ENCODE measurements at places on chromosomes 1 and 21.

DNA sequence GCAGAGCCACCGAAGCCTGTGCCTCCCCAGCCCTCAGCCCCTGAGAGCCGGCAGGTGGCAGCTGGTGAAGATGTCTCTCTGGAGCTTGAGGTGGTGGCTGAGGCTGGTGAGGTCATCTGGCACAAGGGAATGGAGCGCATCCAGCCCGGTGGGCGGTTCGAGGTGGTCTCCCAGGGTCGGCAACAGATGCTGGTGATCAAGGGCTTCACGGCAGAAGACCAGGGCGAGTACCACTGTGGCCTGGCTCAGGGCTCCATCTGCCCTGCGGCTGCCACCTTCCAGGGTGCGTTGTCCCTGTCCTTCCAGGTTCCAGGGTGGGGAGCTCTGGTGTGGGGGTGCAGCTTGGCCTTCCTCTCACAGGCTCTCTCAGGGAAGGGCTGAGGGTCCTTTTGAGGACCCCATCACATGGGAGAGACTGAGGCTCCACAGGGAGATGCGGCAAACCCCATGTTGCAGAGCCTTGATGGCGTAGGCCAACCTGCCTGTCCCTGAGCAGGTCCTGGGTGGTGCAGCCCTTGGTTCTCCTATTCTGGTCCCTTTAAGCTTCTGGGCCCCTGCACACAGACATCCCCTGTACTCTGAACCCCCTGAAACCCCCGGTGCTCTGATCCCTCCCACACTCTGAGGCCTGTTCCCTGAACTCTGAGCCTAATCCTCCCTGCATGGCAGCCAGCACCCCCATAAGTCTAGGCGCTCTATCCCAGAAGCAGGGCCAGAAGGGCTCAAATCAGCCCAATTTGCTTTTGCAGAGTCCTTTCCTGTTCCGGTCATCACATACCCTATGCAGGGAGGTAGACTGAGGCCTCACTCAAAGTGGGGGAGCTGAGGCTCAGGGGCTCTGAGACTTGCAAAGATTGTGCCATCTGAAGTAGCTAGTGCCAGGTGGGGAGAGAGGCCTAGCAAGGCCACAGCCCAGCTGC, 88.5 kb downstream of the TRIM11 start:
- DNase-seq = peak; percentile 47

DNA sequence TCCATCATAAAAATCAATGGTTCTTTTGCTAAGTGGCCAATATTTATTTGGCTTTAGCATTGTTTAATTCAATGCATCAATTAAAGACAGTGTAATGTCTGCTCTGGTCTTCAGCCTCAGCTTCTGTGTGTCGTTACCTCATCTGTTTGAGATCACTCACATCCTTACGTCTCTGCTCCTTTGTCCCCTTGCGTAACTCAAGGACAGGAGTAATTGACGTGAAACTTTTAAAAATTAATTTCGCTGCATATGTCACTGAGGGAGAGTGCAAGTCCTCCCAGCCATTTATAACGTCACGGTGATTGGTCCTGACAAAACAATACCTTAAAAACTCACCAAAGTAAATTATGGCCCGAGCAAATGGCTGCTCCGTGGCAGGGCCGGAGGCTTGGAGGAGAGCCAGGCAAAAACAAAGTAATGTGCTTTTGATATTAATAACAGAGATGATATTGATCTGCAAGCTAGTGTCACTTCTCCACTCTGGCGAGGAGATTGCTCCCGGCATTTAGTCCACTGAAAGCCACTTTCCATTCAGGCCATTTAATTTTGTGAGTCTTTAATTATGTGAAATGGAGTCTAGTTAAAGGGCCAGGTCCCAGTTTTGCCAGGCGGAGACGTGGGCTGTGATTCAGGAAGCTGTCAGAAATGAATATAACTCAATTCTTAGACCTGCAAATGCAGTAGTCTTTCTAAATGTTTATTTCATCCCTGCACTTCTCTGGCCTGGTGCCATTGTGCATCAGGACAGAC, 150.9 kb upstream of the POU3F1 start:
- no peak for DNase-seq

GRCh38 chr1:168603501-168604110, 27.2 kb downstream of the XCL1 start:
- DNase-seq = peak; percentile 75

DNA sequence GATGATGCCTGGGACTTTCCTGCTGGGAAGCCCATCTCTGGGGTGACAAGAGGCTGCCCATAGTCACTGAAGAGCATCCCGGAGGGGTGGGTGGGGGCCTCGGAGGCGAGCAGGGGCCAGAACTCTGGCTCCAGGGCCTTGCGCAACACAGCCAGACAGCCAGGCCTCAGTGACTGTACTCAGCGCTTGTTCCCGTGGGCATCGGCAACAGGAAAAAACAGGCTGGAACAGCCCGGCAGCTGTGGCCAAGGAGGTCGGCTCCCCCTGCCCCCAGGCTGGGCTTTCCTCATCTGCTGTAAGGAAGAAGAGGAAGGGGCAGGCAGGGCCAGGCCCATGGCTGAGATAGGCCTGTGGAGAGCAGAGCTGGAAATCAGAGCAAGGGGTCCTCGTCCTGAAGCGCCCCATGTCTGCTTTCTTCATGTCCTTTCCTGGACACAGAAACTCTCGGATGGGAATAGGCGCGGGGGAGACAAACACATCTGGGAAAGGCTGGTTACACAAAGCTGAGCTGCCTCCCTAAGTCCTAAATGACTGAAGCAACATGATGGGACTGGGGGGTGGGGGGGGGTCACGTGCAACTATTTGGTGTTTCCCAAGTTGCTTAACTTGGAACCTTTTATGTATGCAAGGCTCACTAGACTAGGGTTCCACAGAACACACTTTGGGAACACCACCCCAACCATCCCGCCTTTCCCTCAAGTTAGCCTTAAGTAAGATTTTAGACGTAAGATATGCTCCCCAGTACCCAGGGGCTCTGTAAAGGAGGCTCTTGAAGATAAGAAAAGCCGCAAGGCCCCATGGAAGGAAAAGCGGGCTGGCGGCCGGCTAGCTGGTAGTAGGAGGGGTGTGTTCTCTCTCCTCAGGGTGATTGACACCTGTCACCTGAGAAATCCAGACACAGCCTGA, 30.7 kb downstream of the HSPG2 start:
- DNase-seq = no peak

DNA sequence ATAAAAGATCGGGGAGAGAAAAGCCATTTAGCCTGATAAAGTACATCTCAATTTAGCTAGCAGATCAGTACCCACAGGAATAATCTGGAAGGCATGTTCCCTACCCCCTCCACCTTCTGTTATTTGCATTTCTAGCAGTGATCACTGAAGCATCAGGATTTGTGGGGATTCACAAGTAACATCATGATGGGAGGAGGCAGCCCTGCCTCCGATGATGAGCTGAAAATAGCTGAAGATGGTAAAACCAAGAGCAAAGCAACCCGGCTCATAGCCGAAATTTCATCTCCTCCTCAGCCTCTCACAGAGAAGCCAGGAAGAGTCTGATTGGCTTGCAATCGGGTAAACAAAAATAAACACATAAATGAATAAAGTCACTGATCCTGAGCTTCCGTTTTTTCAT, 2.4 kb downstream of the CCSAP start:
- no peak for DNase-seq

DNA sequence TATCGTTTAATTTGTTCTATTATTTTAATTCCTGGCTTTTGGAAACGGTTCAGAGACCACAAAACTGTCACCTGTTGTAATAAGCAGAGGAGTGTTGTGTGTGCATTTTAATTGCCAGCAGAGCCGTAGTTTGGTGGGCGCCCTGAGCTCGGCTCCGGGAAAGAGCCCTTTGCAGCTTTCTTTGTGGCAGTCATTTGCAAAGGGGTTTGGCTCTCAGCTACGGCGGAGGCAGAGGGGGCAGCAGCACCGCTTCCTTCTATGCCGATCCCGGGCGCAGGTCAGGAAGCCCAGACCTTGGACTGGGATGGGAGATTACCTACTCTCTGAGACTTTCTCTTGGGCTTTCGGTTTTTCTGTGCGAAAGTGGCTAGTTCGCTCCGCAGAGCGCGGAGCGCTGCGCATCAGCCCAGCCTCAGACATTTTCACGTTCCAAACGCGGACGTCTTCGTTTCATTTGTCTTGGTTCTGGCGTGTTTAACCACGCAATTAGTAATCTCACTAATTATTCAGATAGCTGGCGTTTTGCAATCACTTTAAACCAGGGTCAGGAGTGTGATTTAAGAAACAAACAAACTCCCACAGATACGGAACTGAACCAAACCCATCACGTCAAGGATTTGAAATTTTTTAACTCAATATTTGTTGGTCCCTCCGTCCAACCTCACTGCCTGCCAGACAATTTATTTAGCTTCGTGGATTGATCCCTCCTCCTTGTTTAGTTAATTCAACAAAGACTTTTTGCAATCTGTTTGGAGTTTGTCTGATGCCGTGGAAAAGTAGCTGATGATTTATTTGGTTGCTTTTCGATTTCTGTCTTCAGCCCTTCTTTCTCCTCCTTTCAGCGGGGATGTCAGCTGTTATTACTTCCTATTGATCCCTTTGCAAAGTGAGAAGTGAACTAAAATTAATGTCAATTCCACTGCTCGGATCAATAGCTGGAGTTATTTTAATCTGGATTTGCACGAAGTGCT, 3.9 kb downstream of the RNF220 start:
- DNase-seq = peak; percentile 72

GRCh38 chr1:225410036-225410435, 17.8 kb downstream of the LBR start:
- DNase-seq = no peak

DNA sequence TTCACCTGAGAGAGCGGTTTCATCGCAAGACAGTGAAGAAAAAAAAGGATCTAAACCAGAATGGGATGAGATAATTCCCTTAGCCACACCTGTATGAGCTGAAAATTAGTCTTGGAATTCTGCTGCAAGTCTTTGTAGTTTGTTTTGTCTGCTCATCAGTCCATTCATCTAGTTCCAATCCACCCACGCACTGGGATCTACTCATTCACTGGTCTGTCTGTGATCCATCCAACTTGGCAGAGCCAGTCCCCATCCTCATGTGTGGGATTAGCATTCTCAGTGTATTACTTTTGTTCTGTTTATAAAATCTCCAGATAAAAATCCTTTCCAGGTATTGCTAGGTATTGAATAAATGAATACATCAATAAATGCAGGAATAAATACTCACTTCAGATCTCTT, 266.5 kb upstream of the USP24 start:
- no peak for DNase-seq

- DNase-seq = no peak
Observed at GRCh38 chr1:164563721-164564360, 4.9 kb downstream of the PBX1 start.

DNA sequence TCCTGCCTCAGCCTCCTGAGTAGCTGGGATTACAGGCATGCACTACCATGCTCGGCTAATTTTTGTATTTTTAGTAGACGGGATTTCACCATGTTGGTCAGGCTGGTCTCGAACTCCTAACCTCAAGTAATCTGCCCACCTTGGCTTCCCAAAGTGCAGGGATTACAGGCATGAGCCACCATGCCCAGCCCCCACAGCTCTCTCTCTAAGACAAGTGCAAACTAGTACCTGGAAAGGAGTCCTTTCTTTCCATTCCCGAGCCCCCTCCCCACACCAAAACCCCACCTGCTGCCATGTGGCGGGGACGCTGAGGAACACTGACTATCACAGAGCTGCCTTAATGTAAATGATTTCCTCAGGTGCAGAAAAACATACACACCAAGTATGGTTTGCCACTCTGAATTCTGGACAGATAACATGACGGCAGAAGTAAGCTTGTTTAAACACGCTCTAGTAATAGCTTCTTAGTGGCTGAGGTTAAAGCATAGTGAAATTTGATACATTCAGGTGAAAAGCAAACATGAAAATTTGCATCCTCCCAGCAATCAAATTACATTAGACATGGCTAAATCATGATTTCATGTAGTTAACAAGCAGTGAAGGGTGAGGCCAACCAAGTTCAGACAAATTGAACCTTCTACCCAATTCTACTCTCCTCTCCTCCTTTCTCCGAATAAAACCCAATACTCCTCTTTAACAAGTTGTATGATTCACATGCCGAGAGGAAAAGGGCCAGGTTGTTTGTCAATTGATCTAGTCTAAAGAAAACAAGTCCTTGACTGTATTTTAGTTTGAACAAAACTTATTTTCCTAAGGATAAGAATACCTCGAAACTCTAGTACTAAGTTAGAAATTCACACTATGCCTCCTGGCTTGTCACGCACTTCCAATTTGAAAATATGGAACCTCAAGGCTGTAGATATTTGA, 19.8 kb downstream of the ERRFI1 start:
- no peak for DNase-seq

DNA sequence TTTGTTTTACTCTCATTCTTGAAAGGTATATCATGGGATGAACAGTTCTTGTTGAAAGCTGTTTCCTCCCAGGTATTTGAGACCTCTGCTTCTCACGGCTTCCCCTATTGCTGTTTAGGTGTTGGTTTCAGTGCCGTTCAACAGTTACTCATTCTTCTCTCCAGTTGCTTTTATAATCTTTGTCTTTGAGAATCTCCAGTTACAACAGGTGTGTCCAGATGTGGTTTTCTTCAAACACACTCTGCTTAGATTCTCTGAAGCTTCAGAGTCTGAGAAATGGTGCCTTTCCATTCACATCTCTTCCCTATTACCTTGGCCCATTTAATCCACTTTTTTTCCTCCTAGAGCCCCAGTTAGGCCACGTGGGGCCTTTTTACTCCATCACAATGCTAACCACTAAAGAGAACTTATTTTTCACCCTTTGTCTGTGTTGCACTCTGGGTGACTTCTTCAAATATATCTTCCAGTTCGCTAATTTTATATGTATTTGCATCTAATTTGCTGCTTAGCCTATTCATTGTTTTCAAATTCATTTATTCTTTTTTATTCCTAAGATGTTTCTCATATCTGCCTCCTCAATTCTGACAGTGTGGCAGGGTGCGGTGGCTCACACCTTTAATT, 46.7 kb upstream of the SLC19A1 start:
- DNase-seq = peak; percentile 5

DNA sequence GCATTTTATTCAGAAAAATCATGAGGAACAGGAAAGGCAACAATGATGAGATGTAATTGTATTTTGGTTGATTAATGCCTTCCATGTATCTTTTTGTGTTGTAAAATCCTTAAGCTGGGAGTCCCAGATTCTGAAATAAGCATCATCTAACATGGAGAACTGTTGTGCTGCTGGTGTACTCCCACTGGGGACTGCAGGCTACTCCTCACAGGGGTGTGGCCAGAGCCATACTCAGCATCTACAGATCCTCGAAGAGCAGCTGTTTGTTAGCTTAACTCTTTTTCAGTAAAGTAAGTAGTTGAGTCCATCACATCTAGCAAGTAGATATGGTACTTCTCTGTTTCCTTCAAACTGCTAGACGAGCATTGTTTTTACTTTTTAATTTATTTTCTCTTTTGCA, 358.0 kb downstream of the BRINP3 start:
- no peak for DNase-seq
